ENCODE measurements at places on chromosomes 6 and 20.

- no peak for DNase-seq
Observed at GRCh38 chr20:31908424-31908823, 38.0 kb downstream of the TTLL9 start.

- no peak for DNase-seq
Observed at GRCh38 chr6:2505624-2506023, 245.1 kb downstream of the MYLK4 start.

DNA sequence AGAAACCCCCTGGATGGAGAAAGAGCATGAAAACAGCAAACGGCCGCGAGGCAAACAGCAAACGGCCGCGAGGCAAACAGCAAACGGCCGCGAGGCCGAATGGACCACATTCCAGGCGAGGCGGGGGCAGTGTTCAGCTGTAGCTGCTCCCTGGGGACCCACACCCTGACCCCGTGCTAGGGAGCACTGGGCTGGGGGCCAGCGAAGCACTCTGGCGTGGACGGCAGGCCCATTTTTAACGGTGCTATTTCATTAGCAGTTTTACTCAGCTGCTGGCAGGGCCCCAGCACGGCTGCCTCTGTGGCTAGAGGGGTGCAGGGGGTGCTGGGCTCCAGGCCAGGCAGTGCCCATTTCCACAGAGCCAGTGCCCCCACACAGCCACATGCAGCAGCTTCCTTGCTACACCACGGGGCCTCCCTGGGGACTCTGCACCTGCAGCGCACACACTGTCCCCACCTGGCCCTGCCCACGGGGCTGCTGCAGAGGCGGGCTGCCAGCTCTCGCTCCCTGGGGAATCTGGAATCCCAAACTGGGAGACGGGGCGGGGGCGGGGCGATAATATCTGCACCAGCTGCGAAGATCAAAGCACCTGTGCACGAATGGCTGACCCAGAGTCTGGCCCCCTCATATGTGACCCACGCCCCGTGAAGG lies 35.6 kb upstream of the SLCO4A1 start:
- DNase-seq = no peak

DNA sequence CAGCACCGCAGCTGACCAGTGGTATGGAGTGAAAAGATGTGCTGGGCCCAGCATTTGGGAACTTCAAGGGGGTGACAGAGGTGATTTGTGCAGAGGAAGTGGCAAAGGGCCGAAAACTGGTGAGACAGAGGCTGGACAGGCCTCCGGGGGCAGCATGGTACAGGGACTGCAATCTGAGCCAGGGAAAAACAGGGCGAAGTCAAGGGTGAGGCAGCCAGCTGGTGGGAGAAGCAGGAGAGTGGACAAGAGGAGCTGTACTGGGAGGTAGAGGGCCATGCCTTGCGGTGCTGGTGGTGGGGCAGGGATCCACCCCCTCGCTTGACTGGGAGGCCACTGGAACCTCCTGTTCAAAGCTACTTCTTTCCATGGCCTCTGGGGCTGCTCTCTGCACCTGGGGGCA lies 7.3 kb upstream of the GFRA4 start:
- no peak for DNase-seq

GRCh38 chr6:140208286-140208685 lies 833.8 kb upstream of the CITED2 start:
- DNase-seq = peak; percentile 40

GRCh38 chr6:18676548-18676947 lies 289.4 kb downstream of the RNF144B start:
- DNase-seq = no peak

- DNase-seq = no peak
Observed at GRCh38 chr6:70062010-70062409, 195.7 kb downstream of the COL19A1 start.

GRCh38 chr6:166423051-166423745 lies 40.5 kb upstream of the MPC1 start:
- no peak for DNase-seq

GRCh38 chr20:52948491-52948890 lies 23.7 kb upstream of the TSHZ2 start:
- no peak for DNase-seq

DNA sequence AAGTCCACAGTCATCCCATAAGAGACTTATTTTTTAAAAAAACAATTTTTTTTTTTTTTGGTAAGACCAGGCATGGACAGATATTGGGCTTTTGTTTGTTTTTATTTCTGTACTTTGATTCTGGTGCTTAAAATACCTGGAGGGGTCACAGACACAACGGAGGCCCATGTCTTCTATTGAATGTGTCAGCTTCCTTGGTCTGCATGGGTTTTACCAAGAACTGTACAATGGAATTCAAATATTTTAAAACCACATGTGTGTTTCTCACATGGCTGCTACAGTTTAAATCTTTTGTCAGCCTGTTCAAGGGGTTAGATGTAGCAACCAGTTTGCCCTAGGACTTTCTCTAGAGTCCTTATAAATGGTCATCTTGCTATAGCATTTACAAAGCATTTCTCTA lies 139.8 kb downstream of the SOX4 start:
- DNase-seq = no peak

DNA sequence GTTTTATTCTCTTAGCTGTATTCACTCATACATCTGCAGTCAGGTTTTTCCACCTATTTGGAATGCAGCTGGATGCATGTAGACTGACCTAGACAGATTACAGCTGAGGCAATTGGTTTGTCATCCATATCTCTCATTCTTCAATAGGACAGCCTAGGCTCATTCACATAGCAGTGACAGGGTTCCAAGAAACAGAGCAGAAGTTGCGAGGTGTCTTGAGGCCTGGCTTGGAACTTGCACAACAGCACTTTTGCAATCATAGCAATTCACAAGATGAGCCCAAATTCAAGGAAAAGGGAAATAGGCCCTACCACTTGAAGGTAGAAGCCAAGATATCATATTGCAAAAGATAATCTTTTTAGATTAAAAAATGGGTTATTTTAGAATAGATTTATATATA lies 508.9 kb upstream of the JAG1 start:
- DNase-seq = no peak

DNA sequence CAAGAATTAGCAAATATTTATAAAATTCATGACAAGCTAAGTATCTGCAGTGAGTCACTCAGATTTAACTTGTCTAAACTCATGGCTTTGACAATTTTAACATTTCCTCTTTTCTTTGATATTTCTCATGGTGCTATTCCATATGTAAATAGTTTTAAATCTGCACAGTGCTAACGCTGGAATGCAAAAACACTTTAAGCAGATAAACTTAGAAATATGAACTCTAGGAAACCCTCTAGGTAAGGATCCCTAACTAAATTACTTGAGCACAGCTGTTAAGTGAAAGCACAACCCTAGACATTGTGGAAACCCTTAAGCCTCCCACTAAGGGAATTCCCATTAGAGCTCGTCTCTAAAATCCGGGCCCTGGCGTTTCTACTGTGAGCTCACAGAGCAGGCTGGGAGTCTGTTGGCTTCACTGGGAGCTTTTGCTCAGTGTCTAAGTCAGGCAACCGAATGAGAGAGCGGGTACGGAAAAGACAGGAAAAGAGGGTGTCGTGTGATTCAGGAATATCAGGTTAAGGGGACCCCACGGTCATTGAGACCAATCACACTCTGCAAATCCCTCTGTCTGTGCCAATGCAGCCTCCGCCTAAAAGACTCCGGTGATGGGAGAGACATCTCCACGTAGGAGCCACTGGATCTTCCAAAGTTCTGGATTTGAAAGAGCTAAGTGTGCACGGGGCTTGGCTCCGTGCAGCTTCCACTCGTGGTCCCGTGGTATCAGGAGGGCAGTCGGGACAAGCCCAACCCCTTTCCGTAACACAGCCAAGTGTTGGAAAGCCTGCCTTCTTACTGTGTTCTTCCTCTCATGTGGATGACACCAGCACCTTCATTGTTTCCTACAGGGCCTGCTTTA lies 112.3 kb upstream of the RPS6KA2 start:
- DNase-seq = no peak

- DNase-seq = no peak
Observed at GRCh38 chr20:19321176-19321575, 108.7 kb downstream of the SLC24A3 start.

- no peak for DNase-seq
Observed at GRCh38 chr6:105511639-105512038, 108.8 kb upstream of the PREP start.

DNA sequence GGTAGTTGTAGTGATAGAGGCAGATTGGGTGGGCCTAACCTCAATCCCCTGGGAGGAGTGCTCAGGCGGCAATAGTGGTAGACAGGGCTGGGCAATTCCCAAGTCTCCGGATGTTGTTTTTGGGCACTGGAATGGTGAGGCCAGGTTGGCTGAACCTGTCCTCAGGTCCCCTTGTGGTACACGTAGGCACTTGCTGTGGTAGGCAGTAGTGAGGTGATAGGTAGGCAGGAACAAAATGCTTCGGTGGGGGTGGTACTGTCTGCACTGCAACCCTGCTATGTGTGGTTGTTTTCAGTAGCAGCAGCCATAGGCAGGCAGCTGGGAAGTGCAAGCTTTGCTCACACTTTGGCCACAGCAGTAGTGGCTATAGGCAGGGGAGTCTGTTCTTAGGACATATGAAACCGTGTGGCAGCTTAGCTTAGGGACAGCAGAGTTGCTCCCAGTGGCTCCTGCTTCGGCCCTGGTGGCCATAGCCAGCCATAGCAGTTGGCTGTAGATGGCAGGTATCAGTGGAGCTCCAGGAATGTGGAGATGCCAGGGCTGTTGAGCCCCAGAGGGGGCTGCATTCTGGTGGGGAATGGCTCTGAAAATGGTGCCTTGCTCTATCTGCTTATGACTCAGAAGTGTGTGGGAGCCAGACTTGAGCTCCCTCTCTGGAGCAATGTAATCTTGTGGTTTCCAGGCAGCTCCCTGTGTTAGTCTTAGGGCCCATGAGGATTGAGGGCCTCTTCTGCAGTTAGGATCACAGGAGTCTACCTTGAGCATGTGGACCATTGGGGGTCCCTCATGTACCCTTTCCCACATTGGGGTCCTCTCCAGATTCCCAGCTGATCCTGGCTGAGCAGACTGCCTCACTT lies 241.8 kb upstream of the BMP2 start:
- no peak for DNase-seq

GRCh38 chr6:97111243-97111642 lies 171.8 kb downstream of the MMS22L start:
- no peak for DNase-seq

- peak; percentile 74 for DNase-seq
Observed at GRCh38 chr20:14142171-14142570, 146.9 kb downstream of the MACROD2 start.

GRCh38 chr20:12554426-12554825 lies 454.3 kb upstream of the SPTLC3 start:
- no peak for DNase-seq

Measured in spinal cord (tissue), 10 donors.